Stimulated activated memory B cell treated with anti-CD40 and anti-IgM and Interleukin-4, amounts not matched to agents 10 μg/mL and 1 μg/mL and 100 μg/mL, for 72 hours (primary cell): ENCODE measurements at places on chromosomes 7 and 10.

- ATAC-seq = no peak
Observed at GRCh38 chr7:28964056-28964455, 5.9 kb upstream of the TRIL start.

GRCh38 chr10:91126471-91126870 lies 94.0 kb upstream of the PCGF5 start:
- no peak for ATAC-seq

GRCh38 chr7:87344446-87344845 lies 1.0 kb upstream of the CROT start:
- no peak for ATAC-seq

- ATAC-seq = no peak
Observed at GRCh38 chr10:71346731-71347130, 27.7 kb downstream of the SLC29A3 start.

DNA sequence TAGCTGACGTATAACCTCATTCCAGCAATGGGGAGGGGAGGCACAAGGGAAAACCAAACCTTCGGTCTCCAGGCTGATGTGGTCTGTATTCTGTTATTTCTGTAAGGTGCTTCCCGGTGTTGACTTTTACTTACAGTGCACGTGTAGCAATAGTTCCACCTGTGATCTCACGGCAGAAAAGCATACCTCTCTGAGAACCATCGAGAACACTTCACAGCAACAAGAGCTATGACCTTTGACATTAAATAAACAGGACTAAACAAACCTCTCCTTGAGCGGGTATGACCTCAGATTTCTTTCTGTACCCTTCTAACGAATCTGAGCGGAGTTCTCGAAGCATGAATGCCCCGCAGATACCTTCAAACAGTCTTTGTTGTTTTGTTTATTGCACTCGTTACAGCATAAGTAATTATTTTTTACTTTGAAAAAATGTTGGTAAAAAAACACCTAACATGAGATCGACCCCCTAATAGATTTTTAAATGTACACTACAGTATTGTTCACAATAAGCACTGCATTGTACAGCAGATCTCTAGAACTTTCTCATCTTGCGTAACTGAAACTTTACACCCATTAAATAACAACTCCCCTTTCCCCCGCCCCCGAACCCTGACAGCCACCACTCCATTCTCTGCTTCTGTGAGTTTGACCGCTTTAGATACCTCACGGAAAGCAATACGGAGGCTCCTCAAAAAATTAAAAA lies 282.3 kb downstream of the GATA3 start:
- no peak for ATAC-seq

DNA sequence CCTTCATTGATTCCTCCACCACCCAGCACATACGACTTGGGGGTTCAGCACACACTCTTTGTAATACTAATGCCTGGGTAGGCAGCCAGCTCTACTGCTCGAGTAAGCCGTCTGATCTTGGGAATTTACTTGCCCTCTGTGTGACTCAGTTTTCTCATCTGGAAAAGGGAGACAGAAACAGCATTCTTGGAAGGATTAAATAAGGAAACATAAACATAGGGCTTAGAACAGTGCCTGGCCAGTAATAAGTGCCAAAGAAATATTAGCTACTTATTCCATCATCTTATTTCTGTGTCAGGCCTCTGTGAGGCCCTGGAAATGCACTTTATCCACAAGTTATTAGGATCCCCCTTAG lies 130.1 kb downstream of the TNS3 start:
- no peak for ATAC-seq

- no peak for ATAC-seq
Observed at GRCh38 chr7:155183655-155184054, 113.5 kb downstream of the HTR5A start.

- ATAC-seq = no peak
Observed at GRCh38 chr10:43299579-43299978, 32.7 kb upstream of the RASGEF1A start.

GRCh38 chr10:58265249-58265648 lies 2.4 kb downstream of the IPMK start:
- ATAC-seq = no peak

GRCh38 chr10:78211561-78212051 lies 177.9 kb downstream of the RPS24 start:
- no peak for ATAC-seq

DNA sequence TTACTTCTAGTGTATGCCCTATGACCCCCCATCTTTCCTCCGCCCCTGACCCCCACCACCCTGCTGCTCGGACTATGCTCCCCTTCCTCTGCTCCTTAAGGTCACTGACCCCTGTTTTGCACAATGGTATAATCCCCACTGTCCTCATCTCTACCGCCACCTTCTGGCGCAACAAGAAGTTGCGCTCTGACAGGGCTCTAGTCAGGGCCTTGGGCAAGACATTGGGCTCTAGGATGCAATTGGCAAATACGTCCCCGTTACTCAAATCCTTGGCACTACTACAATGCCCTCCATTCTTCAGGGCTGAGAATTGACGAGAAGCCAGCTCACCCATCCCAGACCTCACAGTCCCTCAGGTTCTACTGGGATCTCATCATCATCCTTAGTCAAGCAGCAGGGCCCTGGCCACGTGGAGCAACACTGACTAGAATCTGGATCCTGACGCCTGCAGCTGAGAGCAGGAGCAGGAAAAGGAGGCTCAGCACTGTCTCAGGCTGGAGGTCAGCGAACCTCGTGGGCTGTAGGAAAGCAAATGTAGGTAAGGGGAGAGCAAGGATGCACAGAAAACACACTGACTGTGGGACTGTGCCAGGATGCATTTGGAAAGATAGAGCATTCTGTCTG lies 10.6 kb downstream of the LRIT2 start:
- peak; percentile 35 for ATAC-seq

GRCh38 chr10:31031205-31031557 lies 484 bp downstream of the ZNF438 start:
- no peak for ATAC-seq

GRCh38 chr10:48940372-48940771 lies 732 bp upstream of the LRRC18 start:
- no peak for ATAC-seq

- no peak for ATAC-seq
Observed at GRCh38 chr10:82497439-82497838, 622.4 kb downstream of the NRG3 start.

GRCh38 chr10:75029857-75030256 lies 81.6 kb upstream of the SAMD8 start:
- ATAC-seq = no peak

- no peak for ATAC-seq
Observed at GRCh38 chr7:81499262-81500116, 270.4 kb downstream of the HGF start.

GRCh38 chr7:75729851-75730274 lies 8.9 kb downstream of the HIP1 start:
- peak; percentile 67 for ATAC-seq

DNA sequence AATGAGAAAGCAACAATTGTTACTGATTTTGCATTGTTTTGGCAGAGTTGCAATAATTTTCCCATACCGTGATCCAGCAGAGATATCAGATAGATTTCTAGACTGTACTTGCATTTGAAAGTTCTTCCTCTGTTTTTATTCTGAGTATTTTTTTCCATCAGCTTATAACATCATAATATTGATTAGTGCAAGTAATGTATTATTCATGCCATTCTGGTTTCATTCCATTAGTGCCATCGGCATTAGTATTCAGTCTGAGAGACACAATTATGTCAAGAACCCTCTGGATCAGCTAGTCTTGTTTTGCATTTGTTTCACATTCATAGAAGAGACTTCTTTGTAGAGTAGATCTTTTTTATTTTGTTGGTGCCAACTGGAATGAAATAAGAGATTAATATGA lies 304.0 kb downstream of the BBS9 start:
- no peak for ATAC-seq

GRCh38 chr7:139117599-139118233 lies 8.2 kb upstream of the ZC3HAV1 start:
- ATAC-seq = no peak

DNA sequence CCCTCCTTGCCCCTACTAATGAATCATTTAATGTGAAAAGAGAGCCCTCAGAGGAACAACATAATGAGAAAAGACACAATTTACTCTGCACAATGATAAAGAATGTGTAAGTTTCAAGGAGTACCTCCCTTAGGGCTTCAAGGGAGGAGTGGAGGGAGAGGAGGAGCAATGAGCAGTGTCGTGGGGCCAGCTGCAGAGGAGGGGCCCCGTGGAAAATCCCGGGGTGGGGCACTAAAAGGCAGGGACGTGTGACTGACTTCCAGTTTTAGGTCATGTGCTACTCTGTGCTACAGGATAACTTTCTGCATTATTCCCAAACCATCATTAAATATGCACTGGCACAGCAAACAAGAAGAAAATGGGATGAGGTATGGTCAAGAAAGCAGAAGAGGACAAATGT lies 108.1 kb downstream of the ANLN start:
- ATAC-seq = no peak

DNA sequence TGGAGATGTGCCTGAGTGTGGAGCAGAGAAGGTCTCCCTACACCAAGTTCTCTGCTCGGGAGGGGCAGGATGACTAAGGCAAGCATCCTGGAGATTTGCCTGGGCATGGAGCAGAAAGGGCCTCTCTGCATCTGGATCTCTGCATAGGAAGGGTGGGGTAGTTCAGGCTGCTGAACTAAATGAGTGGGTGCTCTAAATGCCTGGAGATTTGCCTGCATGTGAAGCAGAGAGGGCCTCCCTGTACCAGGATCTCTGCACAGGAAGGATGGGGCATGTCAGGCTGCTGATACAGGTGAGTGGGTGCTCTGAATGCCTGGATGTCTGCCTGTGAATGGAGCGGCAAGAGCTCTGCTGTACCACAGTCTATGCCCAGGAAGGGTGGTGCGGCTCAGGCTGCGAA lies 680.7 kb downstream of the SUGCT start:
- ATAC-seq = no peak

DNA sequence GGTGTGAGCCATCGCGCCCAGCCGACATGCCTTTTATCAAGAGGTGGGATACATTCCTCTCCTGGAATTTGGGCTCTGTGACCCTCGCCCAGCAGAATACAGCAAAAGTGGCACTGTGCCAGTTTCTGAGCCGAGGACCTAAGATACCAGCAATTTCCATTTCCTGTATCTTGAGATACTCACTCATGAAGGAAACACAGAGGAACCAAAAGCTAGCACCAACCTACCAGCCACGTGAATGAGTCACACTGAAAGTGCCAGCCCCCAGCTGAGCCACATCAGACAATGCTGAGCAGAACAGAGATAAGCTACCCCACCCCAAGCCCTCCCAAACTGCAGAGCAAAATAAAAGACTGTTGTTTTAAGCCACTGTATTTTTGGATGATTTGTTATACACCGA lies 56.3 kb downstream of the CACUL1 start:
- ATAC-seq = peak; percentile 99

DNA sequence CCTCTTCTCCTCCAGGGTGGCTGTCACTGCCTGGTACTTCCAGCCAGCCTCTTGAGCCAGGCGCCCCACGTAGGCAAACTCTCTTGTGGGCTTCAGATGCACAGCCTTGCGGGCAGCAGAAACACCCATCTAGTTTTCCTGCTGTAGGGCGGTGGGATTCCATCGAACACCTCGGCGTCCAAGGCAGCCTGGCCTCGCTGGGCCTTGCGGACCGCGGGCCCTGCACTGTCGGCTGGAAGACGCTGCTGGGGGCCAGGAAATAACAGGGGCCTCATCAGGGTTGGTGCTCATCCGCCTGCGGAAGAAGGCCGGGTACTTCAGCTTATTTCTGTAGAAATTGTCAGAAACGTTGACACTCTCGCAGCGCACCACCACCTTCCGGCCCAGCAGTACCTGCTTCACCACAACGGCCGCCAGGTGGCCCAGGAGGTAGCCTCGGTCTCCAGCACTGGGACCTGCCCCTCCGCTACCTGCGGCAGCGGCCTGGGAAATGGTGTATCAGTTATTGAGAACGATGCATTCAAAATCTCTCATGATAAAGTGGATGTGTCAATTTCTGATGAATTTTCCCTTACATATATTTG lies 61.1 kb downstream of the WDFY4 start:
- no peak for ATAC-seq

DNA sequence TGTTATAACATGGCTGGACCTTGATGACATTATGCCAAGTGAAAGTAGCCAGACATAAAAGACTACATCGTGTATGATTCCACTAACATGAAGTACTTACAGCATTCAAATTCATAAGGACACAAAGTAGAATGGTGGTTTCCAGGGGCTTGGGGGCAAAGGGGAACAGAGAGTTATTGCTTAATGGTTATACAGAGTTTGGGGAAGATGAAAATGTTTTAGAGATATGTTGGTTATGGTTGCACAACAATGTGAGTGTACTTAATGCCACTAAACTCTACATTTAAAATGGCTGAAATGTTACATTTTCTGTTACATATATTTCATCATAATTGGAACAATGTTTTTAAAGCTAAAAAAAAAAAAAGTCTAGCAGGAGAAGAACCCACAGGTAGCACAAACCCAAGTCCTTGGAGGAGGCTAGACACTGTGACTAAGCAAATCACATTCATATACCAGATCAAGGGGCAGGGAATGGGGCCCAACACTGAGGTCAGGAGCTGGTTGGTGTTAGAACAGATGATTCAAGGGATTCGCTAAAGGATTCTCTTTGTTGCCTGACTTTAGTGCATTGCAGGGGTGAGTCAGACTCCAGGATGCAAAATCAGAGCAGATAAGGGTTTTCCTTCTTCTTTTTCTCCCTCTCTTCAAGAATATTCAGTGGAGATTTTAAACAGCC lies 25.1 kb upstream of the AOAH start:
- peak; percentile 53 for ATAC-seq

DNA sequence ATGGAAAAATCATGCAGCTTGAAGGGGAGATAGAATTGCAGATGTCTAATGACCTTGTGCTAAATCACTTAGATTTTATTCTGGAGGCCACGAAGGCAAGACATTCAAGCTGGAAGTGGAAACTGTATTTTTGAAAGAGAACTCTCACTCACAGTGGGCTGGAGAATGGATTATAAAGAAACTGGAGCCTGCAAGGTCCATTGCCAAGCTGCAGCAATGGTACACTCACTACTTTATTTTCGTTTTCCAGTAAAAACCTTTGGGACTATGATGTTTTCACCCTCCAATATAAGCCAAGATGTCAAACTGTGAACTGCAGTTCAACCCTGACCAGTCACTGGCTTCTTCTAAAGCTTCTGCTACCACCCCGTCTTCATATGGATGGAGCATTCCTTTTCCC lies 62.0 kb downstream of the SKIDA1 start:
- ATAC-seq = no peak

DNA sequence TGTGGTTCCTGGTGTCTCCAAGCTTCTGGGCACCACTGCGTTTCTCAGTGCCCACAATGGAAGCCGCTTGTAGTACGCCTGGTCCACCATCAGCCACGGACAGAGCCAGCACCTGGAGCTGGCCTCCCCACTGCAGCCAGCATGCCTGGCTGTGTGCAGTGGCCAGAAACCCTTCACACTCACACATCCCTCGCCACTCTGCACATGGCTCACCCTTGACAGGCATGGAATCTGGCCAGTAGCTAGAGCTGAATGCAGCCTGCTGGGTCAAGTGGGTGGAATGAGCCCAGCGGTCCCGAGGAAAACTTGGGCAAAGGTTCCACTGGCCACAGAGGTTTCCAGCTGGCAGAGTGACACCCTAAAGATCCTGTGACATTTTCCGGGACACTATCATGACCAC lies 146.0 kb upstream of the ADO start:
- ATAC-seq = no peak

DNA sequence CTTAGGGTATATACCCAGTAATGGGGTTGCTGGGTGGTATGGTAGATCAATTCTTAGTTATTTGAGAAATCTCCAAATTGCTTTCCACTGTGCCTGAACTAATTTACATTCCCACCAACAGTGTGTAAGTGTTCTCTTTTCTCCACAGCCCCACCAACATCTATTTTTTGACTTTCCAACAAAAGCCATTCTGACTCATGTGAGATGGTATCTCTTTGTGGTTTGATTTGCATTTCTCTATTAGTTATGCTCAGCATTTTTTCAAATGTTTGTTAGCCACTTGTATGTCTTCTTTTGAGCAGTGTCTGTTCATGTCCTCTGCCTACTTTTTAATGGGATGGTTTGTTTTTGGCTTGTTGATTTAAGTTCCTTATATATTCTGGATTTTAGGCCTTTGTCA lies 66.4 kb downstream of the MGAM2 start:
- ATAC-seq = no peak
